Activated naive CD8-positive, alpha-beta T cell treated with anti-CD3 and anti-CD28 coated beads, Interleukin-2, amount 10 ng/mL, durations not matched to agents 7 days and 5 days (primary cell): ENCODE measurements at places on chromosomes 3 and 15.

DNA sequence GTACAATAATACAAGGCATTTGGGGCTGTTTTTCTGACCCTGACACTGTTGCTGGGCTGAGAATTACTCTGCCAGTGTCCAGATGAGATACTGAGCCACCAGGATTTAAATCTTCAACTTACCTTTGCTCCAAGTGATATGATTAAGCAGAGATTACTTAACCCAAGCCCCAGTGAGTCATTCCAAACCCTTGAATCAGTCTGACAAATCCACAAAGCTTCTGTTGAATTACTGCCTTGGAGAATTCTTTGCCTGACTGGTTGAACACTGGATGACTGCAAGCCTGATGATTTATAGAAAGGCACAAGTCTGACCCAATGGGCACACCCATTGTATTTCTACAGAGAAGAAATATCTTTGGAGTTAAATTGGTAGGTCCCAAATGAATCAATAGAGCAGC lies 88.2 kb upstream of the TSC22D2 start:
- H3K27me3 ChIP-seq: peaks cover 13% of the 10 kb centered on the region
- H3K4me3 ChIP-seq: no peak overlapping the region
- H3K4me1 ChIP-seq: no peaks in the 10 kb centered on the region
- DNase-seq: no peak
- H3K27ac ChIP-seq: no peak overlapping the region
- H3K36me3 ChIP-seq: no peaks in the 10 kb centered on the region

GRCh38 chr15:65084500-65085206 lies 8.1 kb downstream of the KBTBD13 start:
- DNase-seq: no peak
- no peak overlapping the region for H3K4me3 ChIP-seq
- peaks cover 35% of the 10 kb centered on the region for H3K27me3 ChIP-seq
- peaks cover 27% of the 10 kb centered on the region for H3K4me1 ChIP-seq
- H3K27ac ChIP-seq: no peak overlapping the region

DNA sequence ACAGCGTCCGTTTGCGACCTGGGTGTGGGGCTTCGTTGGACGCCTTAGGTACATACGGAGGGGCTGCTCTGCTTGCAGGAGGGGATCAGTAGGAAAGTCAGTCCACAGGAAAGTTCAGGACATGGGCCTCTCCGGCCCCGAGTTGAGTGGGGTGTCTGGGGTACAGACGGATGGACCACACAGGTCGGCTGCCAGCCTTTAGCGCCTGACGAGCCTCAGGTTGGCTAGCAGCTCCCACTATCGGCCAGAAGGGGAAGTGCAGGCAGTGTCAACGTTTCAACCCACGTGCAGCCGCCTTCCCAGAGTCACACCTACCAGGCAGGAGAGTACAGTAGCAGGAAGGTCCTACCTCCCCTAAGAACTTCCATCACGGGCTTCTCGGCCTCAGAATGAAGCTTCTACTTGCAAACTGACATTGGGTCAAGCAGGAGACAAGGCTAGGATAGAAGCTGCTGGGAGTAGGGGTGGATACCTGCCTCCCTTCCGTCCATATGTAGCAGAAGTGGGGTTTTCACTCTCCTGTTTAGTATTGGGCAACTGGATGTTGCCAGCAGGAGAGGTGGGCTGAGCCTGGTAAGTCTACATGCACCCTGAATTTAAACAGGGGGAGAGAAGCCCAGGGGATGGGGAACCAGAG lies 1.8 kb upstream of the SCN5A start:
- peak; percentile 70 for DNase-seq
- H3K36me3 ChIP-seq: no peaks in the 10 kb centered on the region
- peaks cover 16% of the 10 kb centered on the region for H3K27me3 ChIP-seq
- H3K4me1 ChIP-seq: peaks cover 6% of the 10 kb centered on the region
- H3K4me3 ChIP-seq: no peak overlapping the region

DNA sequence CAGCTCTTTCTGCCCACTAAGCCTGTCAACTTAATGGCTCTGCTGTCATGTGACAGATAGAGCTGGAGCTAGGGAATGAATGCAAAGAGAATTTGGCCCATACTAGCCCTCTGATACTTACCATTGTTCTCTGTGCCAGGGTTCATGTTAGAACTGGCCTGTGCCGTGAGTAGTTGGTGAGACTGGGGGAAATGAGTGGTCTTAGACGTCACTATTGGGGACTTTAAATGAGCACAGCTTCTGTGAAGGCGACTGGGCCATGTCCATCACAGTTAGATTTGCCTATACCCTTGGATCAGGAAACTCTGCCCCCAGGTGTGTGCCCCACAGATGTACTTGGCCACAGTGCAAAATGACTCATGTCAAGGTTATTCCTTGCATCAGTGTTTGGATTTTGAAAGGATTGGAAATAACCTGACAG lies 124.9 kb downstream of the PTPRG start:
- H3K27ac ChIP-seq: no peak overlapping the region
- no peaks in the 10 kb centered on the region for H3K36me3 ChIP-seq
- no peaks in the 10 kb centered on the region for H3K4me1 ChIP-seq

- DNase-seq: no peak
- H3K4me3 ChIP-seq: no peak overlapping the region
- no peaks in the 10 kb centered on the region for H3K4me1 ChIP-seq
- no peaks in the 10 kb centered on the region for H3K27me3 ChIP-seq
- no peak overlapping the region for H3K27ac ChIP-seq
- H3K36me3 ChIP-seq: no peaks in the 10 kb centered on the region
Observed at GRCh38 chr3:31878231-31878838, 102.7 kb downstream of the OSBPL10 start.

DNA sequence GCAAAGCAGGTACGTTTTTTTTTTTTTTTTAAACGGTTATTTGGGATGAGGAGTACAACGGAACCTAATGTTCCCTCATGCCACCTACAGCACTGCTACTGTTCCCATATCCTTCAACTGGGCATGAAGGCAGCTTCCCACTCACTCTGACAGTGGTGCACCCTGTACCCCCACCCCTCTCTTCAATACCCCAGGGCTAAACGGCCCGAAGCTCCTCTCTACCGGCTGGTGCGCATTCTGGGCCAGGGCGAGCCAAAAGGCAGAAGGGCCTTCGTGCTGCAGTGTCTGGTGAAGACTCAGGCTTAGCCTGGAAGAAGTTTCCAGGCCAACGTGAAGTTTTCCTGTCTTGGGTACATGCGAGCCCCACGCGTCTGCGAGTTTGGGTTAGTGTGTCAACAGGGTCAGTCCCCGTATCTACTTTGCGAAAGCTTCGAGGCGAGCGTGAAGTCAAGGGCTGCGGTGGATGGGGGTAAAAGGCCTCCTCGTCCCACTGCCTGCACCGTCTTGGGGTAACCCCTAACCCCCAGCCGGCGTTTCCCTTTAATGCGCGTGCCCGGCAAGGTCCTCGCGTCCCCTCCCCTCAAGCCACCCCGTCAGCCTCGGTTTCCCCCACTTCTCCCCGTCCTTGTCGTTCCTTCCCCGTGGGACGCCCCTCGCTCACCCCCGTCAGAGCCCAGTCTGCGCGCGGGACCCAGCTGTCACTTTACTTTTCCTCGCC lies 765 bp upstream of the UBE2E2 start:
- peak overlapping the region; percentile 37 for H3K27ac ChIP-seq
- DNase-seq: no peak
- H3K27me3 ChIP-seq: peaks cover 19% of the 10 kb centered on the region
- no peaks in the 10 kb centered on the region for H3K36me3 ChIP-seq
- H3K4me3 ChIP-seq: peak overlapping the region; percentile 73
- peaks cover 13% of the 10 kb centered on the region for H3K4me1 ChIP-seq

DNA sequence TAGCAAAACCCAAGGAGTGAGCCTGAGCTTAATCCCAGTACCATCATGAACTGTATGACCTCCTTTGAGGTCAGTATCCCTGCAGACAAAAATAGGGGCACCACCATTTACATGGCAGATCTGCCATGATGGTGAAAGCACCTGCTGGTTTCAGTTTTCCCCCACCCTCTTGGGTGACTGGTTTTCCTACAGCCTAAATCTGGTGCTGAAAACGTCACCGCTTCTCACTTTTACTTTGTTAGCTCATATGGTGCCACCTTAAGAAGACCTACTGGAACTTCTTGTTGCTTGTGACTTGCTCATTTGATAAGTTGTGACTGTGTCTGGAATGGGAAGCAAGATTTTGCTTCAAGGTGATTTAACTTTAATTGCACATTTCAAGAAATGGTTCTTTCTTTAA lies 5.1 kb downstream of the PPP1R2 start:
- H3K4me1 ChIP-seq: peaks cover 55% of the 10 kb centered on the region
- peaks cover 20% of the 10 kb centered on the region for H3K36me3 ChIP-seq
- peak overlapping the region; percentile 70 for H3K27ac ChIP-seq
- no peak for DNase-seq
- H3K4me3 ChIP-seq: peak overlapping the region; percentile 66

GRCh38 chr15:47716516-47716915 lies 789 bp upstream of the SEMA6D start:
- no peak overlapping the region for H3K4me3 ChIP-seq
- H3K36me3 ChIP-seq: no peaks in the 10 kb centered on the region
- no peak overlapping the region for H3K27ac ChIP-seq
- DNase-seq: no peak
